ENCODE measurements at places on chromosomes 2 and 18.

DNA sequence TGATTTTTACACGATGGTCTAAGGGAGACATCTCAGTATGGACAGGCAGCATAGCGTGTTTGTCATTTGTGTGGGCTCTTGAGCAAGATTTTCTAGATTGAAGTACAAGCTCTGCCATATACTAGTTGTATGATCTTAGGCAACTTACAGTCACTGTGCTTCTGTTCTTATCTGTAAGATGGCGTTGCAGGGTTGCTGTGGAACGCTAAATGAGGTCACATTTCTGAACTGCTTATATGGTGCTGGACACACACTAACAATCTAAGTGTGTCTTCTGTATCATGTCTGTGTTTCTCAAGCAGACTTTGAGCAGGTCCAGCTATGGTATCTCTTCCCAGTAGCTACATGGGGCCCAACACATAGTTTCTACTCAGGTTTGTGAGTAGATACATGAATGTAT, 29.2 kb downstream of the PARD3B start:
- no peak for DNase-seq

- DNase-seq: no peak
Observed at GRCh38 chr2:191352536-191352935, 107.3 kb downstream of the MYO1B start.

DNA sequence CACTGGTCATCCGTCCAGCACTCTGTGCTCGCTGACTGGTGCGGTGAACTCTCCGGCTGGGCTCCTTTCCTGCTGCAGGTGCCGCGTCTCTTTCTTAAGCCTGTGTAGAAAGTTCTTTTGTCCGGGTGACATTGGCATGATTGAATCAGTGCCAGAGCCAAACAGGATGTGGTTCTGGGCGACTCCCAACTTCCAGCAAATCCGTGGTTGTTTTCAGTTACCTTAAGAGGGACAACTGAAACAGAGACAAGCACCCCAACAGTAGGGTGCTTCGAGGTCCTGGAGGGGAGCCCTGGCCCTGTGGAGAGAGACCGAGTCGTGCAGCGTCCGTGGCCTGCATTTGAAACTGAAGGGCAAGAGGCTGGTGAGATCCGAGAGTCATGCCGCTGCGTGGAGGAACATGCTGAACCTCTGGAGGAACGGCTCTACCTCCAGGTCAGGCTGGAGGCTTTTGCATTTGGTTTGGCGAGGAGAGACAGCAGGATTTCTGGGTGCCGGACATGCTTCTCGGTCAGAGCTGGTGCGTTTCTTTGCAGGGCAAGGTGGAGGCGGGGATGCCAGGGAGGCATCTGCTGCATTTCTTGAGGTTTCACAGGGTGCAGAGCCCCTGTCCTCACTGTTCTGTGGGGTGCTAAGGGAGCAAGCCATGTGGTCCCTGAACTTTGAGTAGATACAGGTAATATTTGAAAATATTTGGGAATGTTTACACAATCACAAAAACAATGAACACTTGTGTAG, 26.8 kb downstream of the SH3BP4 start:
- DNase-seq: no peak

DNA sequence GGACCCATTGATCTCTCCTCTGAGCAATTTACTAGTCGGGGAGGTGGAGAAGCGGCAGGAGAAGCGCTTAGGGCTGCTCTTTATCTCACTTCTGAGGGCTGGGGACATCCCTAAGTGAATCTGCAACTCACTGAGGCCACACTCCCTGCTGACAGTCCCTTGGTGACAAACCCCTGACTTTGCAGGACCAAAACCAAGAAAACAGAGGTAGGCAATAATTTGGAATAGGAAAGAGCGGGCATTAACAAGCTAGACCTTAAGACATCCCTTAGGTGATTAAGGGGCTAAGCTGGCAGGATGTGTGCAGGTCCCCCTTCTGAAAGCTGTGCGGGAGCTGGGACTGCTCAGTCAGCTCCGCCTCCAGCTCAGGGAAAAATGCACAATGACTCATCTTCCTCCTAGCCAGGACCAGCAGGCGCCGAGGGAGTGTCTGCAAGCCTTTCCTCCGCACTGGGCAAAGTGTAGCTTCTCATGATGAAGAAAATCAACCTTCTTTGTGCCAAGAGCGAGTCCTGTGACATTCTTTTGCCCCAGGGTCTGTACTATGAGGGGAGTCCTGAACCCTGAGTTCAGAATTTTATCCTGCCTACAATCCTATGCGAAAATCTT, 63.3 kb downstream of the BOD1L2 start:
- no peak for DNase-seq

GRCh38 chr2:3462493-3463104, 56.7 kb downstream of the ADI1 start:
- DNase-seq: peak; percentile 30

DNA sequence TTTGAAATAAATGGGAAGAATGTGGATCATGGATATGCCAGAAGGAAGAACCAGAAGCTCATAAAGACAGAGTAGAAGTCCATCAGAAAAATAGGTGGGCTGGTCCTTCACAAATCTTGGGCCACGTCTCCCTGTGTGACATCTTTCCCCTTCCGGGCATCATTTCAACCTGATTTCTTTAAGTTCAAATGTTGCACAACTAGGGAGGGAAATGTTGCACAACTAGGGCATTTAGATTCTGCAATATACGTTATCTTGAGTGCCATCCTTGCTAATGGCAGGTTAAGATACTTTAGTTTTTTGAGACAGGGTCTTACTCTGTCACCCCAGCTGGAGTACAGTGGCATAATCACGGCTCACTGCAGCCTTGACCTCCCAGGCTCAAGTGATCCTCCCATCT, 129.6 kb downstream of the CERS6 start:
- DNase-seq: no peak

DNA sequence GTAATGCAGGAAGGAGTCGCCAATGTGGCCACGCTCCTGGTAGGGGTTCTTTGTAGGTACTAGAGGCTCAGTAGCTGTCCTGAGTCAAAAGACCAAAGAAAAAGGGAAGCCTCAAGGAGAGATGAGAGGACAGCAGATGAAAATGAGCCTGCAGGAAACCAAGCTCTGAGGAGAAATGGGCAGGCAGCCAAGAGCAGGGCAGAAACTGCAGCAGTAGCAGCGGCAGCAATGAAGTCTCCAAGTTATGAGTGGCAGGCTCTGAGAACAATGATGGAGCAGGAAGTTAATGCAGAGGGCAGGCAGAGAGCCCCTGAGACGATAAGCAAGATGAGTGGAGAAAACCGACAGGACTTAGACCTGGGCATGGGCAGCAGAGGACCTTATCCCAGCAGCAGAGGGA, 48.2 kb upstream of the TMEM200C start:
- no peak for DNase-seq

- no peak for DNase-seq
Observed at GRCh38 chr2:201638326-201638725, 5.0 kb downstream of the TMEM237 start.

DNA sequence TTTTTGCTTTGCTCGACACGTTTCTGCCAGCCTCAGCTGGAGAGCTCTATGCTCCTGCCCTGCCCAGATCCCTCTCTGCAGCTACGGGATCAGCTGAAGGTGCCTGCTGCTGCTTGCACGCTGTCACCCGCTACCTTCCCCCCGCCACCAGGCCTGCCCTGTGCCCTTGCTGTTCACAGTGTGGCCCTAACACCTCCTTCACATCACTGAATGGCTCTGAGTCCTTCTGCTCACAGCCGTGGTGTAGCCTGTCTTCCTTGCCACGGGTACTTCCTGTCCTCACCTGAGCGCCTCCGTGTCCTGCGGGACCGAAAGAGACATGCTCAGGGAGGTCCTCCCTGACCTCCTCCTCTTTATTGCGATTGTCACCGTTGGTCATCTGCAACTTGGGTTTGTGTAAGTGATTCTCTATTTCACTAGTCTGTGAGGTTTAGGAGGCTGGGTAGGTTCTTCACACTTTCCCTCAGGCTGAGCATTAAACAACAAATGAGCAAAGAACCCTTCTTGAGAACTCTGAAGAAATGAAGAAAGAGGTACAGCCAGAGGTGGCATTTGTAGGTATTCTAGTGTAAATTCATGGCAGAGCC, 127.5 kb downstream of the NCK2 start:
- no peak for DNase-seq

- no peak for DNase-seq
Observed at GRCh38 chr18:77138270-77138669, 5.7 kb upstream of the MBP start.

DNA sequence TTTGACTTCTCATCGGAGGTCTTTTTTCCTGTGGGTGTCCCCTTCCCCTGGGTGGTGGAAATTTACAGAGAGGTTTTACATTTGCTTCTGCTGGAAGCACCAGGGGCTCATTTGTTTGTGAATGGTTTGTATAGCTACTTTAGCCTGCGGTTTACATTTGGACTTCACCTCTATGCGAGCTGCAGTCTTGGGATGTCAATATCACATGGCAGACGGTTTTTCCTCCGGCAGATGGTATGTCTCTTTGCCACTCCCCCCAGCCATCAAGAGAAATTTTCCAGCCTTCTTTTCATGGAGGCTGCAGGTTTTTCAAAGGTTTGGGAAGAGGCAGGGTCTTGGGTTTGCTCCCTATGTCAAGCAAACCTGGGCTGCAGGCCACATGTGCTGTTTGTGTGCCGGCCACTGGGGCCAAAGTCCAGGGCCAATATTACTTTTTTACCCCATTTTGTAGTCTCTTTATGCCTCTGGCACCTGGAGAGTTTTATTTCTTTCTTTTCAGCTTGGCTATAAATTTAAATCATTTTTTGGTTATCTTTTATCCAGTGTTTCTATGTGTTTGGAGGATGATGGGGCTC, 23.9 kb upstream of the BOD1L2 start:
- no peak for DNase-seq

GRCh38 chr2:222701233-222701632, 29.8 kb downstream of the MOGAT1 start:
- no peak for DNase-seq

DNA sequence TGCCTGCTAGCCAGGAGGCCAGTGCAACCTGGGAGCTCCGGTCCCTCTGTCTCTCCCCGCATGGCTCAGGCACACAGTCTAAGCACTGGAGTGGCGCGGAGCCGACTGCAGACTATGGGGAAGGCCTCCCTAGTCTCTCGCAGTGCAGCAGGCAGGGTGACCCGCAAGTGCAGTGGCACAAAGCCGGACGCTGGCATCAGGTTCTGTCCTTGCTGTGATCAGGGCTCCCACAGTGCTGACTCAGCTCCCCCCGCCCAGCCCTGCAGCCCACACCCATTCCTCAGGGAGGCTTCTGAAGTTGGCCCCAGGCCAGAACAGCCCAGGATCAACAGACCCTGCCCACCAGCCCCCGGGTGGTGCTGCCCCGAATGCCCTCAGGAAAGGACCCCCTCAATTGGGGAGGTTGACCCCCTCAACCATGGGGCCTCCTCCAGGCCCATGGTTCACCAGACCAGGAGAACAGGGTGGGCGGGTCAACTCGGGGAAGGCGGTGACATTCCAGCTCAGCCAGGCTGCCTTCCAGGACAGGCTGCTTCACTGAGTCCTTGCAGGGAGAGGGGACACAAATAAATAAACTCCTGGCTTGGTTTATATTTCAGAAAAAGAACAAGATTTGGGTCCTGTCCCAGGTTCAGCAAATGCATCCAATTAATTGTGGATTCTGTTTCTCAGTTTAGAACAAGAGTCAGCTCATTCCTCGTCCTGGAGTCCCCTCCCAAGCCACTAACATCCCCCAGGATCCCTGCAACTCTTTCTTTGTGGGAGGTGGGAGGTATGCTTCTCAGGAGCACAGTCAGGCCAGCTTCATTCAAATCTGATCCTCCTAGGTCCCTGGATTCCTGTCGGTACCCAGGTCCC, 12.2 kb downstream of the BIN1 start:
- peak; percentile 64 for DNase-seq

- no peak for DNase-seq
Observed at GRCh38 chr2:36737131-36737750, 40.7 kb downstream of the VIT start.

GRCh38 chr2:67865917-67866316, 196.9 kb downstream of the C1D start:
- no peak for DNase-seq

- no peak for DNase-seq
Observed at GRCh38 chr2:112566104-112566503, 18.3 kb upstream of the CHCHD5 start.

GRCh38 chr2:73091164-73091563, 19.7 kb upstream of the SFXN5 start:
- DNase-seq: no peak

DNA sequence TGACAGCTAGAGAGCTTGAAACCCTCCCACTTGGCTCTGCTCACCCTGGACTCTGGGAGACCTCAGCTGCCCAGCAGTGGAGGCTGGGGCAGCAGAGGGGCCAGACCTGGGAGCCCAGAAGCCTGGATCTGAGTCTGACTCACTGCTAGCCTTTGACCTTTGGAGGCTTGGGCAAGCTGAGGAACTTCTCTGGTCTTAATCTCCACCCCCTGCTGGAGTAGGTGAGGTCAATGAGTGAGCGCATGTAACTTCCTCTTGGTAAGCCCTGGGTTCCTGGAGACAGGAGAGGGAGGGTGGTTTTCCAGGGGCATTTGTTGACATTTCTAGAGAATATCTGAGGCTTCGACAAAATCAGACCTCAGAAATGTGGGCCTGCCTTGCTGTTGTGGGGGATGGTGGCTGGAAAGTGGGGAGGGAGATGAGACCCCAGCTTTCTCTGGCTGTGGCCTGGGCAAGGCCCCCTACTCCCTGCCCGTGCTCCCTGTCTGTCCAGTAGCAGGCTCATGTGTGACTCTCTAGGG, 73.0 kb upstream of the YWHAQ start:
- DNase-seq: peak; percentile 58

- DNase-seq: peak; percentile 38
Observed at GRCh38 chr18:79496978-79497637, 101.4 kb downstream of the NFATC1 start.
